ENCODE measurements at places on chromosomes 13 and 19. TPM values are rescaled to one million over a fixed set of nuclear protein-coding genes. Genes with fewer than 3 reads are reported as not detected.

Gene SIGLEC7
- total RNA-seq, result 0.52 TPM

Gene IZUMO1
- total RNA-seq, result 0.52 TPM

Gene ZNF66
- 13.6 TPM for total RNA-seq

Gene PRR36
- total RNA-seq, result not detected

Gene SLC10A2
- not detected for total RNA-seq

Gene ACP7
- not detected for total RNA-seq

Gene C13orf46
- total RNA-seq, result under 0.01 TPM

Gene CYP2A6
- total RNA-seq, result not detected

Gene COQ8B
- 19.3 TPM for total RNA-seq

Gene GGACT
- total RNA-seq, result 3.7 TPM

Gene SIGLEC12
- not detected for total RNA-seq

Gene RHPN2
- 0.52 TPM for total RNA-seq

Gene COX7A1
- total RNA-seq, result 141 TPM

Gene LILRA1
- total RNA-seq, result not detected

Gene GRK1
- total RNA-seq, result not detected

Gene SLAIN1
- total RNA-seq, result 8.4 TPM

Gene CDX2
- not detected for total RNA-seq

Gene PLPPR2
- total RNA-seq, result 4.7 TPM

Gene PGLYRP2
- not detected for total RNA-seq

Gene CD79A
- total RNA-seq, result 1.0 TPM

Gene ZNF773
- 9.9 TPM for total RNA-seq

Gene ZSWIM9
- 1.6 TPM for total RNA-seq

Gene CNN1
- 28.7 TPM for total RNA-seq

Gene PDS5B
- total RNA-seq, result 58.5 TPM

Gene GPC5
- total RNA-seq, result 6.3 TPM

Gene MIR17HG
- 16.7 TPM for total RNA-seq

Gene OR7A5
- not detected for total RNA-seq

Gene DACH1
- total RNA-seq, result 6.8 TPM

Gene LILRB4
- total RNA-seq, result 0.52 TPM

Gene ZNF222
- 5.7 TPM for total RNA-seq

Gene MYPOP
- 0.52 TPM for total RNA-seq

Gene OR7D2
- not detected for total RNA-seq

Gene ZNF550
- total RNA-seq, result 6.3 TPM

Gene TJP3
- not detected for total RNA-seq

Gene ZFP82
- total RNA-seq, result 17.7 TPM

Gene SLC25A41
- total RNA-seq, result 0.52 TPM

Gene CCL25
- not detected for total RNA-seq

Gene RNF113B
- not detected for total RNA-seq

Gene CACNG6
- total RNA-seq, result 17.7 TPM

Gene KLK14
- total RNA-seq, result not detected
